ENCODE measurements at places on chromosomes 16 and 17.
A peak's percentile ranks its signal among the peaks of the same experiment; 100 is the strongest.

- no peak for DNase-seq
Measured at GRCh38 chr17:57493171-57493570, 236.8 kb downstream of the MSI2 start.

- no peak for DNase-seq
Measured at GRCh38 chr16:72355561-72355960, 183.6 kb upstream of the PMFBP1 start.

DNA sequence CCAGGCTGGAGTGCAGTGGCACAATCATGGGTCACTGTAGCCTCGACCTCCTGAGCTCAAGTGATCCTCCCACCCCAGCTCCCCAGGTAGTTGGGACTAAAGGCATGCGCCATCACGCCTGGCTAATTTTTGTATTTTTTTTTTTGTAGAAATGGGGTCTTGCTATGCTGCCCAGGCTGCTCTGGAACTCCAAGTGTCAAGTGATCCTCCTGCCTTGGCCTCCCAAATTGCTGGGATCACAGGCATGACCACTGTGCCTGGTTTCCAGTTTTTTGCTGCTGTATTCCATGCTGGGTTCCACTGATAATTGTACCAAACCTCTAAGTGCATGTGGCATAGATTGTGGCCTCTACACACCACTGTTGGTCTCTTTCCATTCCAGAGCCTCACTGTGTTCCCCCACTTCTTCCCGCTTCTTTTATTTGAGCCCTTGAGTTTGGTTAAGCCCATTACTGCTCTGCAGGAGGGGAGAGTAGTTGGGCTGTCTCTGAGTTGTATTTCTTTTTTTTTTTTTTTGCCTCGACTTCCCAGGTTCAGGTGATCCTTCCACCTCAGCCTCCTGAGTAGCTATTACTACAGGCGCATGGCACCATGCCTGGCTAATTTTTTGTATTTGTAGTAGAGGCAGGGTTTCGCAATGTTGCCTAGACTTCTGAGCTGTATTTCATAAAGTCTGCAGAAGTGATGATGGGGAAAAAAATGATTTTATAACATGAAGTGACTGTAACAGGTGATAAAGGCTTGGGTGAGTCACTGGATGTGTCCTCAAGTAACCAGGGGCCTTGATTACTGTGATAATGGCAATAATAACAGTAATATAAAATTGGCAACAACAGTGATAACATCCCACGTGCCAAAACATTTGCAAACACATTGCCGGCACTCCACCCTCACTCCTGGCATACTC, 30.0 kb downstream of the EEF2K start:
- no peak for DNase-seq

DNA sequence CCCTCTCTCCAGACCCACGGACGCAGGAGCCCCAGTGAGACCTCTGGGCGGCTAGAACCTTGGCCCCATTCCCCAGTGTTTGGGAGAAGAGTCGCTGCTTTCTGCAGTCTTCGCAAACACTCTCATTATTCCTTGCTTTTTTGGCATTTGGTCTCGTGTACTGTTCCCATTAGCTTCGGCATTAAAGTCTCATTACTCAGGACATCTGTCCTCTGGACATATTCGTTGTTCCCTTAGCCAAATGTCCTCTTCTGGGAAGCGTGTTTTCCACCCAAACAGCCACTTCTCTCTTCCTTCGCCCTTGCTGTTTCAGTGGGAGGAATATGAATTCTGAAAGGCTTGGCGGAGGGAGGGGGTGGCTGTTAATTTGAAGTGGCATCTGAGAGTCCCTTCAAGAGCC, 11.1 kb downstream of the SHISA6 start:
- DNase-seq = no peak

DNA sequence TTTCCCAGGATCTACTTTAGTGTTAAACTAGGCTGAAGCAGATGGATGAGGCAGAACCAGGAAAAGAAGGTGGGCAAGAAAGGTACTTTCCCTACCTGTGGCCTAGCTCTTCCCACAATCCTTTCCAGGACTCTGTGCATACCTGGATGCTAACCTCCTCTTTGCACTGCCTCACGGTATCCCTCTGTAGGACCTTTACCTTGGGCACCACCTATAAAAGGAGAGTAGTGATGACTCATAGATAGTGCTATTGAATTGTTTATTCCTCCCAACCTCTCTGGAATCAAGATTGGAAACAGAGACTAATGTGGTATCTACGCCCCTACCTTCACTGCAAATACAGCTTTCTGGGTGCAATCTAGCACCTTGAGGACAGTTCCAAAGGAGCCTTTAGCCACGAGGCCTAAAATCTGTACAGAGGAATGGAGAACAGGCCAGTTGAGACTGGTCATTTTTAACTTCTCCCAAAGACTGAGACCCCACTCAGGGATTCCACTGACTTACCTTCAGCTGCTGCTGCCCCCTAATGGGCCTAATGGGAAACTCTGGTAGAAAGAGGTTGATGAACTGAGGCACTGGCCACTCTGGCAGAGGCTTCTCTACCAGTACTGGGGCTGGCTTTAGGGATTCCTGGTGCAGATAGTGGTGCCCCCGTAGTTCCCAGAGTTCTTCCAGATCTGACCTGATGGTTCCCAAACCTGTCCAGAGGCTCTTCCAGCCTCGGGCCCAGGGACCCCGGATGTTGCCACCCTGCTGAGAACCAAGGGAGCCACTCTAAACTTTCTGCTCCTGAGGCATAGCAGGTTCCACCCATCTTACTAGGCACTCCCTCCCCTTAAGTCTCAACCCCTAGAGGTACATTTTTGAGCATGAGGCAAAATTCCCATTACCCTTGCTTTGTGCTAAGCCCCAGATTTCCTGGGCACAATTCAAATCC, 781 bp downstream of the RSKR start:
- no peak for DNase-seq

- peak; percentile 13 for DNase-seq
Measured at GRCh38 chr17:246851-247421, 65.5 kb upstream of the DOC2B start.

DNA sequence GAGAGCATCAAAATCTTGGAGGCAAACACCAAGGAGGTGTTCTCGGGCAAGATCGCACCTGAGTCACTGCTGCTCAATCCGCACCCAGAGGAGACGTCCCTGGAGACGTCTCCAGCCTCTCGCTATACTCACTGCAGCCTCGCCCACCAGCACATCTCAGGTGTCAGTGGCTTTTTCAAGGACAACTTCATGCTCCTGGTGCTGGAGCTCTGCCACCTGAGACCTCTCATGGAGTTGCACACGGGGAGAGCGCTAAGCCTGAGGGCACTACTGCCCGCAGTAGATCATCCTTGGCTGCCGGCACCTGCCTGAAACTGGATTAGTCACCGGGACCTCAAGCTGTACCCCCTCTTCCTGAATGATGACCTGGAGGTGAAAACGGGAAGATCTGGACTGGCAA, 2.6 kb upstream of the MBTPS1 start:
- no peak for DNase-seq

- no peak for DNase-seq
Measured at GRCh38 chr17:77894126-77894956, 64.2 kb upstream of the TNRC6C start.

DNA sequence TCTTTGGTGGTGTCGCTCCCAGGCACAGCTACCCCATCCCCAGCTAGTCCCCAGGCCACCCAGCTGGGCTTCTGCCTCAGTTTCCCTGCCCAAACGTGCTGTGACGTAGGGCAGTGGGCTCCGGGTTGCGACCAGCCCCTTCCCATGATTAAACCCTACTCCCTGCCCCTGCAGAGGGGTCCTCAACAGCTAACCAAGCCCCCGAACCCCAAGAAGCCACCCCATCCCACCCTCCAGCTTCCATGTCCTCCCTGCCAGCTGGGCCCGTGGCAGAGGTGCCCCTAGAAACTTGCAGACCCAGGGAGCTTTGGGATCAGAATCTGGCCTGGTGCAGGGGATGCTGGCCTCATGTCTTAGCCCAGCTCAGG, 879 bp upstream of the NTN3 start:
- no peak for DNase-seq

All from ovary (tissue), 10 donors.